ENCODE measurements at places on chromosomes 13 and 19.

- DNase-seq: peak; percentile 28
These were observed 34.4 kb upstream of the OXGR1 start for GRCh38 chr13:97028441-97029299.

DNA sequence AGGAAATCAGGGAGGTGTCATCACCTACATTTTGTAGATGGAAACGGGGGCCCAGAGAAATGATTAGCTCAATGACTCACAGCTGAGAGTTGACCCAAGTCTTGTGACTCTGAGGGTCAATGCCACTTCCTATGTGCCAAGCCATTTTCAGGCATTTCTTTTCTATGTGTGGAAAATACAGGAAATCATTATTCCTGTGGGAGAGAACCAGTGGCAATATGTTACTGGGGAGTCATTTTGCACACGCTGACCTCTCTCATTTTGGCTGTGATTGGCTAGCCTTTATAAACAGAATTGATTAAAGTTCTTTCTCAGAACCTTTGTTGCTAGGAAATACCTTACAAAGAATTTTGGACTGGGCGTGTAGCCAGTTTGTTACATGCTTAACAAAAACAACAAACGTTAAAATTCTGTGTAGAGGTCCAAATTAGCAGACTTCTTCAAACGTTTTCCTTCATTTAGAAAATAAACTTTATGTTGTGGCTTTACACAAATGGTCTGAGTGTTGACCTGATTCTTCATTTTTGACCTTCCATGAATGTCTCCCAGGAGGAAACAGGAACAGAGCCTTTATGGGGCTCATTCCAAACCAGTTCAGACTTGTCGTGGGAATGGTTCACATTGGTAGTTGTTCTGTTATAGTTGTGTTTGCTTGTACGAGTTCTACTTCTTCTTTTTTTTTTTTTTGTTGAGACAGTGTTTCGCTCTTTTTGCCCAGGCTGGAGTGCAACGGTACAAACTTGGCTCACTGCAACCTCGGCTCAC is 11.4 kb downstream of the PCCA start:
- no peak for DNase-seq

- DNase-seq: no peak
These were observed 4.1 kb downstream of the ENOX1 start for GRCh38 chr13:43782686-43783085.

DNA sequence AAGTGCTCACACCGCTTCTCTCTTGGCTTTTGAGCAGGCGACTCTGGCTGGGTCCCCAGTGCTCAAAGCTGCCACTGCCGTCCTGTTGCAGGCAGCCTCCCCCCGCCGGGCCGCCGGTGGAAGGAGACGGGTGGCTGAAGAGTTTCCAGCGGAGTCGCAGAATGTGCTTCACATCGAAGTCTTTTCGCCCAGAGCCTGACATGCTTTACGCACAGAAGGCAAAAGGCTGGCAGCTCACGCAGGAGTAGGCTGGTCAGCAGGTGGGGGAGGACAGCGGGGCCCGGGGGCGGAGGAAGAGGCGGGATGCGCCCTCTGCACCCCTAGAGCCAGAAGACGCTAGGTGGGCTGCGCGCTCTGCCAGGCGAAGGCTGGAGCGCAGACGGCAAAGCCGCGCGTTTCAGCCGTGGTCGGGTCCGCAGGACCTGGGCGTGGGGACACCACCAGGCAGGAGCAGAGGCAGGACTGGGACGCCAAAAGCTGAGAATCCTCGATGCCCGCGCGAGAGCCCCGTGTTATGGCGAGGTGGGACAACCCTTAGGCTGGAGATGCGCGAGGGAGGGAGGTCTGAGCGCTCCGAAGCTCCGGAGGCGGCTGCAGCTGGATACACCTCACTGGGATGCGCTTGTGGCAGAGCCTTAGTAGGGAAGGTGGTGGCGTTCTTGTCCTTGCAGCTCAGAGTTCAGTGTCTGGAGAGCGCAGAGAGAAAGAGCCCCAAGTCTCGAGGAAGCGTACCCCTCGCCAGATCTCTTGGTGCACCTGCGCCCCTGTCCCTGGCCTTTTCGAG is at the start of gene ATXN8OS:
ATXN8OS (plus strand) TSS at position 329 of the 784 bp plus-strand sequence.
- no peak for DNase-seq

GRCh38 chr19:33399081-33399744 is 25.7 kb downstream of the CEBPG start:
- no peak for DNase-seq

GRCh38 chr13:109105899-109106298 is 476.5 kb downstream of the MYO16 start:
- no peak for DNase-seq

Measured in NCI-H748 treated with DMSO at 0.1 percent for 48 hours (cell line).